ENCODE measurements at places on chromosomes 6 and 20. TPM values are rescaled to one million over a fixed set of nuclear protein-coding genes. Genes with fewer than 3 reads are reported as not detected.

The HCRTR2 gene
- total RNA-seq: not detected

The LPIN3 gene
- 16.0 TPM for total RNA-seq

DNA sequence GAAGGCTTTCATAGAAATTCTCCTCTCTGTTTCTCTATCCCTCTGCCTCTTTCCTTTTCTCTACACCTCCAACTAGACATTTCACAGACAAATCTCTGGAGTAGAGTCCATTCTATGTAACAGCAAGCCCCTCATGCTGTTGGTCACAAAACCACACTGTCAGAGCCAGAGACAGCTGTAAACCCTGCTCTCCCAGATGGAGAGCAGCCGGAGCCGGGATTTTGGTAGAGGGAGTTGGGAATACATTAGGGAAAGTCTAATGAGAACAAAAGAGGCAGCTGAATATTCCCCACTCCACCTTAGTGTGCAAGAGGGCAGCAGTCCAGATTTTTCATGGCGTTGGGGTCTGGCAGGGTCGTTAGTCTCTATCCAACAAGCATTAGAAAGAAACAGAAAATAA lies 68.3 kb upstream of the EDN1 start:
- no peak for DNase-seq

DNA sequence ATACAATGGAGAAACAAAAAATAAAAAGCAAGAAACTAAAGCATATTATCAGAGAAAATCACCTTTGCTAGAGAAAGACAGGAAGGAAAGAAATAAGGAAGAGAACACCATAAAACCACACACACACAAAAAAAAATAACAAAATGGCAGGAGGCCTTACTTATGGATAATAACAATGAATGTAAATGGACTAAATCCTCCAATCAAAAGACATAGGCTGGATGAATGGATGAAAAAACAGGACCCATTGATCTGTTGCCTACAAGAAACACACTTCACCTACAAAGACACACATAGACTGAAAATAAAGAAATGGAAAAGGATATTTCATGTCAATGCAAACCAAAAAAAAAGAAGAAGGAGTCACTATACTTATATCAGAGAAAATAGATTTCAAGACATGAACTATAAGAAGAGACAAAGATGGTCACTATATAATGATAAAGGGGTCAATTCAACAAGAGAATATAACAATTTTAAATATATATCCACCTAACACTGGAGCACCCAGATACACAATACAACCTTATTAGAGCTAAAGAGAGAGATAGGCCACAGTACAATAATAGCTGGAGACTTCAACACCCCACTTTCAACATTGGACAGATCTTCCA lies 693.6 kb downstream of the HACE1 start:
- no peak for DNase-seq

The EEF1A1 gene
- total RNA-seq: 10,435 TPM

Data from mammary epithelial cell (primary cell).